ENCODE measurements at places on chromosomes 3 and 15.

GRCh38 chr3:193620057-193620456, 27.0 kb downstream of the OPA1 start:
- DNase-seq = no peak

- no peak for DNase-seq
Observed at GRCh38 chr3:108175352-108175751, 46.9 kb downstream of the IFT57 start.

- DNase-seq = no peak
Observed at GRCh38 chr3:48023377-48023776, 7.2 kb upstream of the MAP4 start.

DNA sequence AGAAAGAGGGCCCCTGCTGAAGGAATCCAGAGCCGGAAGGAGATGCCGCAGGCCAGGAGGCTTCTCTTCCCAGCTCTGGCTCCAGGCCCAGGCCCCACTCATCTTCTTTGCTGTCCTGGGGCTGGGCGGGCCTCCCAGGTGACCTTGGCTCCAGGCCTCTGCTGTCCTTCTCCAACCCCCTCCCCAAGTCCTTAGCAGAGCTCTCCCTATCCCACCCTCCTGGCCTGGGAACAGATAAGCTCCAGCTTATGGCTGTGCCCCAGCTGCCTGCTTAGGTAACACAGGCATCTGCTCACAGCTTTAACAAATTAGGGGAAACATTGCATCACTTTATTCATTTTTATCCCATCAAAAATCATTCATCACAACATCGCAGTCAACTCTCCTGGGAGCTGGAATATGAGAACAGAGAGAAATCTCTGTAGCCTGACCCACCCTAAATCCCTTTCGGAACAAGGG, 86.9 kb downstream of the SEMA5B start:
- no peak for DNase-seq

GRCh38 chr15:36877796-36878683, 222.3 kb downstream of the MEIS2 start:
- DNase-seq = no peak

- no peak for DNase-seq
Observed at GRCh38 chr15:59360305-59360704, 12.4 kb downstream of the MYO1E start.

- no peak for DNase-seq
Observed at GRCh38 chr3:33665294-33665693, 52.8 kb downstream of the CLASP2 start.

DNA sequence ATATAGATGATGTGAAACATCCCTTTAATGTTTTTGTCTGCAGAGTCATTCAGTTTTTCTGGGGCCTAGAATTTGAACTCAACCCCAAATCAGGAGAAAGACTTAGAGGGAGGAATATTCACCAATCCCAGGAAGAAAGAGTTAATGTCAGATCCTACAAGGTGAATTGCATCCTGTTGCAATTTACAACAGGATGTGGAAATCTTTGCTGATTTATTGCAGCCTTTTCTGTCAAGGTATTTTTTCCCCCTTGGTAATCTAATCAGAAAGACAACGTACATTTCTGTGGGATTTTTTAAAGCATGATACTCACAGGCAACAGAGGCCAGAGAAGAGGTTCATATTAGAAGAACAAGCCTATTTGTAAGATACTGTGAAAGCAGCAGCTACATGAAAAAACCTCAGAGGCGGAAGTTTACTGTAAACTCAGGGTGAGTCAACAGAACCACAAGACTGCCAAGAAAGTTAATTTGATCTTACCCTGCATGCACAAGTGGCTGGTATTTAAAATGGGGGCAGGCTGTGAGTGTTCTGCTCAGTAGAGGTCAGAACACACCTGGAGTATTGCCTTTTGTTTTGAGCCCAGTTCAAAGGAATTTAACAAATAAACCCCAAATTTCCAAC, 531.9 kb downstream of the AGBL1 start:
- no peak for DNase-seq

DNA sequence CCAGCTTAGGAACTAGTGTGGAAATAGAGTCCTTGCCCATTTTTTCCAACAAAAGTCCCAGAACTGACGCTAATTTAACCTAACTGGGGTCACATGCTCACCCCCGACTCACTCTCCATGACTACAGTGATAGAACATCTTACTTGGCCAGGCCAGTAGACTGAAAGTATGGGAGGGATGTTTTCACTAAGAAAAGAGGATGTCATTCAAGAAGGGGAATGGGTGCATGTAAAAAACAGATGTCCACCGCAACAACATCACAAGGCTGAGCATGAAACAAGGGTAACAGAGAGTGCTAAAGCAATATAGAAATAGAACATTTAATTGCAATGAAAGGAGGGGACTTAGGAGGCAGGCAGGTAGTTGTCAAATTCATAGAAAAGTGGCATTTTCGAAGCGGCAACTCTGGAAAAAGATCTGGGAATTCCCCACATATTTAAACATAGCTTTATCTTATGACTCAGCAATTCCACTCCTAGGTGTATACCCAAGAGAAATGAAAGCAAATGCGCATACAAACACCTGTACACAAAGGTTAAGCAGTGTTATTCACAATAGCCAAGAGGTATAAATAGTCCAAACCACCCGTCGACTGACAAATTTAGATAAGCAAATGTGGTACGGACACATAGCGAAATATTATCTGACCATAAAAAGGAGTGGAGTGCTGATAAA, 41.1 kb upstream of the UBE2E2 start:
- no peak for DNase-seq

GRCh38 chr15:90990446-90990845, 3.9 kb downstream of the PRC1 start:
- no peak for DNase-seq

- DNase-seq = no peak
Observed at GRCh38 chr15:84817466-84818081, 418 bp downstream of the ALPK3 start.

DNA sequence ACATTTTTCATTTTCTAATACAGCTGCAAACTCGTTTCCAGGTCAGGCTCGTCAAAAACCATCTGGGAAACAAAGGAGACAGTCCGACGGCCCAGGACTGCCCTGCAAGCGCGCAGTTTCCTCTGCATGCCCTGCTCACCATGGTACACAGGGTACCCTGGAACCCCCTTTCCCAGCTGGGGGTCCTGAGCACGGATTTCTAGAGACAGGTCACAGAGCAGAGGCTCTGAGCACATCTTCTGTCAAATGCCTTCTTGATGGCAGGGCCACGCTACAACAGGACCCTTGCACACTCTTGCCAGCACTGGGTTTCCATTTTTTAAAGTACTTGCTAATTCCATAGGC, 8.1 kb downstream of the ZXDC start:
- DNase-seq = no peak

GRCh38 chr15:37058316-37058985, 41.9 kb downstream of the MEIS2 start:
- DNase-seq = no peak

GRCh38 chr15:88794001-88794400, 9.2 kb upstream of the ACAN start:
- no peak for DNase-seq

GRCh38 chr3:94611596-94611995, 548.7 kb downstream of the NSUN3 start:
- DNase-seq = no peak

- no peak for DNase-seq
Observed at GRCh38 chr3:154013736-154014135, 107.5 kb upstream of the ARHGEF26 start.

- no peak for DNase-seq
Observed at GRCh38 chr3:193465992-193466608, 87.5 kb upstream of the ATP13A5 start.

DNA sequence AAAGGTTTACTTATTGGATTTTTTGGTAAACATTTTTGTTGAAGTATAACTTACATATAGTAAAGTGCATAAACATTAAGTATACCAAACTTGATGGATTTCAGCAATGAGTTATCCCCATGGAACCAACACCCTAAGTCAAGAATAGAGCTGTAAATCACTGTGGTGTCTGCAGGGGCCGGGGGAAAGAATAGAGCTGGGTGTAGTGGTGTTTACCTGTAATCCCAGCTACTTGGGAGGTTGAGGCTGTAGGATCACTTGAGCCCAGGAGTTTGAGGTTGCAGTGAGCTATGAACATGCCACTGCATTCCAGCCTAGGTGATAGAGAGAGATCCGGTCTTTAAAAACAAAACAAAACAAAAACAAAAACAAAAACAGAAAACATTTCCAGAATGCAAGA, 13.3 kb upstream of the FEM1B start:
- no peak for DNase-seq

DNA sequence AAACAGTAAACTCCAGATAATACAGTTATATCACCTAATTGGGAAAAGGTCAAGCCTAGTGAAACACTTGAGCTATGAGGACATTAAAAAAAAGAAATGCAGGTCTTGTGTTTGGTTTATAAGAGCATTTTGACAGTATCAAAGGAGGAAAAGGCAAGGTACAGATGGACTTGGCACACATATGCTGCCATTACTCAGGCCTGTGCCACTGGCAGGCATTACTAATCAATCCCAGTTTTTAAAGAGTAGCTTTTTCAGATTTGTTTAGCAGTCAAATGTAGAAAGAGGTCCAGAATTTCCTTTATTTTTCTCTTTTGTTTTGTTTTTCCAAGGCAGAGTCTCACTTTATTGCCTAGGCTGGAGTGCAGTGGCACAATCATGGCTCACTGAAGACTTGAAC, 38.9 kb downstream of the MDFIC2 start:
- no peak for DNase-seq

All from frontal cortex (tissue), 4 donors.